ENCODE measurements at places on chromosomes 2 and 18.

DNA sequence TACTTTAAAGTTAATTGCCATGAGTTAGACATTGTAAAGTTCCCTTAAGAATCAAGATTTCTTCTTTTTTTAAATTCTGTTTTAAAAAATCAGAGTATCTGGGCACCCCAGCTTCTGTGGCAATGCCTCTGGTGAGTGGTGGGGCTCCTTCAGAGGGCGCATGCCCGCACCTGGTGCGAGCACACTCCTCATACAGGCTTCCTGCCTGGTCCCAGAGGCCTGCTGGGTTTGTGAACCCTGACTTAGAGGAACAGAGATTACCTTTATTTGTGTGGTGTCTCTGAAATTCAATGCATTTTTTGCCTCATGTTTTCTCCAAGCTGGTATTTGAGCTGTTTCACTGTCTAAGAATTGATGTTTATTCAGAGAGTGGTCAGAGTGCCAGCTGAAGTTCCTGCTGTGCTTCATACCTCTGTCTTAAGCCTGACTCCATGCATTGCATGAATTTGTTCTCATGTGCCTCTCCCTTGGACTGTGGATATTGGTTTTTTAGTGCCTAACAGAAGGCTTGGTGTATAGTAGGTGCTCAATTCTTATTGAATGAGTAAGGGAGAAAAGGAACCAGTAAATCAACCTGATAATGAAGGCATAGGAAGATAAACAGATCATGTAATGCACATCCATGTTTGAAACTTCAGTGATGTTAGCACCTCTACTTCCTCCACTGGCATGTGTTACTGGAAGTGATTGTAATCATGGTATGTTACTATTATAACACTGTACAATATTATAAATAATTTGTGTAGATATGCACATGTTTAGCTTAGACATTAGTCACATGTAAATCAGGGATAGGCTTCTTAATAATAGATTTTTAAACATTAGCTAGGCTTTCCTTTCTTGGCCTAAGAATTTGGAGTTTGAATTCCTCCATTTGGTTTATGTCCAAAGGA, 29.0 kb downstream of the PHLPP1 start:
- DNase-seq, result no peak

GRCh38 chr2:7379799-7380198, 462.6 kb downstream of the RNF144A start:
- no peak for DNase-seq

DNA sequence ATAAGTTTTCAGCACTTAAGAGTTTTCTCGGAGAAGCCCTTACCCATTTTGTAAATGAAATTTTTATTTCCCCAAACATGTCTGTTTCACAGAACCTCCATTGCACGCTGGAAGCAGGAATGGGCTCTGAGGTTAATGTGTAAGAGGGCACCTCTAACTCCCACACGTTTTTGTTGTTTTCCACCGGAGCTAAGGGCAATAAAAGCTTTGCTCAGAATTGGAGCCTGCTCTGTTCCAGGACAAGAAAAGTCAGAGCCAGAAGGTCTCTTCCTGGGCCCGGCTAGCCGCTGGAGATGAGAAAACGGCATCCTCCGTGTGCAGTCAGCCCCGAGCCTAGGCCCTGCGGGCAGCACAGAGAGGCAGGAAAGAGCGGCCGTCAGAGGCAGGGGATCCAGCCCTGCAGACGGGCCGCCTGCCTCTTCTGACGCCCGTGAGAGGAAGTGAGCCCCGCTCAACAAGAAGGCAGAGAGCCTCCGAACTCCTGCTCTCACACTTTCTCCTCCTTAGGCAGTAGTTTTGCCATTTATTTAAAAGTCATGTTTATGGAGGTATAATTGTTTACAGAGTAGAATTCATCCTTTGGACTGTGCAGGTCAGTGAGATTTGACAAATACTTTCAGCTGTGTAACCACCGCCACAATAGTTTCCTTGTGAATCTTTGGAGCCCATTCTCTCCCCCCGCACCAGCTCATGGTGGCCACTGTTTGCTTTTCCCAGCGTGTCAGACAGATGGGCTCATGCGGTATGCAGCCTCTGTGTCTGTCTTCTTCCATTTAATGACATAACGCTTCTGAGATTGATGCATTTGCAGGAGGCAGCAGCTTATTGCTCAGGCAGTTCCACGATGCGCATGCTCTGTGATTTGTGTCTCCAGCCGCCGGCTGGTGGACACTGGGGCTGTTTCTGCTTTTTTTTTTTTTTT, 117.3 kb downstream of the GALR1 start:
- DNase-seq, result peak; percentile 91

DNA sequence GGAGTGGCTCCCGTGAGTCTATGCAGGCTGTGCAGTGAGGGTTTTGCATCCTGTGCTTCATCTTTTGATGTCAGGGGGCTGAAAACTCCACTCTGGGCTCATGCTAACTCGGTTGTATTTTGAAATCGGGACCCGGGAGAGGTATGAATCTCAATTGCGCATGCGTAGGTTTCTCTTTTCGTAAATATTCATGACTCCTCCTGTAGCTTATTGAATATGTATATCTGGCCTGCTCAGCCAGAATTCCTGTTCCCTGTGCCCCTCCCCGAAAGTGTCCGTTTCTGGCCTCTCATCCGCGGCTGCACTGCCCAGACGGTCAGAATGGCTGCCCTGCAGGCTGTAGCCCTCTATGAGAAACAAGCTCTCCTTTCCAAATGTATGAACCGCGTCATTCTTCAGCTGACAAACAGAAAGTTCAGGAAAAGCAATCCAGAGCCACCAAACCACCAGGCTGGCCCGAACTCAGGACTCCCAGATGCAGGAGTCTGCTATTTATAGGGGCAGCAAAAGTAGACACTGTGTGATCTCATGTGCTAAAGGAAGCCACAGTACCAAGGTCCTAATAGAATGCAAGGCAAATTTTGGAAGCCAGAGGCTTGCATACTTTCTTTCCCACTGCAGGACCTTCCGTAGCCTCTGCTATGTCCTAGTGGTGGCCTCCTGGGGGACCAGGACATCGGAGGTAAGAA, 41.7 kb downstream of the AKAIN1 start:
- peak; percentile 42 for DNase-seq

- DNase-seq, result no peak
Measured at GRCh38 chr18:79400591-79401381, 5.1 kb downstream of the NFATC1 start.
